ENCODE measurements at places on chromosomes 3 and 15.

DNA sequence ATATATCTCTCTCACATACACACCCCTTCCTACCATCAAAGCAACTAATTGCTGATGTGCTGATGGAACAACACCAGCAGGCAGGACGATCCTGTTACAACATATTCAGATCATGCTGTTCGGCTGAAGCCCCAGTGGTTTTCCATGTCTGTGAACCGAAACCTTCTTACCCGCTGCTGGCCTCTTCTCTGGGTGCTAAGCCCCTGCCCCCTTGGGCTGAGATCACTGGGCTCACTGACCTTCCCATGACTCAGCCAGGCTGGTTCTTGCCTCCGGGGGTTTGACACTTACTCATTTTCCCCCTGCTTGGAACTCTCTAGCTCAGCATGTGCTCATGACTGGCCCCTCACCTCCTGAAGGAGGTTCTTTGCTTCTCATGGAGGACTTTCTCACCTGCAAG lies 122.0 kb upstream of the RGMA start:
- DNase-seq = no peak

- DNase-seq = no peak
Observed at GRCh38 chr3:97687734-97688133, 76.8 kb upstream of the ARL6 start.

DNA sequence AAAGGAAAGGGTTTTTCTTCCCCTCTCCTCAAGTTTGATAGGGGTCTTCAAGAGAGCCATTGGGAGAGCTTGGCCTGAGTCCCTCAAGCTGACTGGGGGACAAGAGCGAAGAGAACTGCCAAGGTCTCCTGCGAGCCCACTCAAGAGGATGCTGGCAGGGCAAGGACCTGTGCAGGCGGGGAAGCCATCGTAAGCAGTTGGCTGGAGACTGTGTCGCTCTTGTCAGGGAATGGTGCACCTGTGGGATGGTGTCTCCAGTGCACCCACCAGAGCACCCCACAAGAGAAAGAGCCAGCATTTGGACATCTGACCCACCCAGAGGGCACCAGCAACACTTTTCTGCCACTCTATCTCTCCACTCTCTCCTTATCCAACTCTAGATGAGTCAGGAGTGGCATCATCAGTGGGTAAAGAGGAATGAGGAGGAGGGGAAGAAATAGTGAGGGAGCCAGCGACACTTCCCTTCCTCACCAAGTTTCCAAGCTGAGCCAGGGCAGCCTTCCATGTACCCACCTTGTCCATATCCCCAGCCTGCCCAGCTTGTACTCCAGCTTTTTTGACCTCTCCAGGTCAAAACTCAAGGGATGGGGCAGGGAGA lies 13.6 kb upstream of the XIRP1 start:
- DNase-seq = no peak

DNA sequence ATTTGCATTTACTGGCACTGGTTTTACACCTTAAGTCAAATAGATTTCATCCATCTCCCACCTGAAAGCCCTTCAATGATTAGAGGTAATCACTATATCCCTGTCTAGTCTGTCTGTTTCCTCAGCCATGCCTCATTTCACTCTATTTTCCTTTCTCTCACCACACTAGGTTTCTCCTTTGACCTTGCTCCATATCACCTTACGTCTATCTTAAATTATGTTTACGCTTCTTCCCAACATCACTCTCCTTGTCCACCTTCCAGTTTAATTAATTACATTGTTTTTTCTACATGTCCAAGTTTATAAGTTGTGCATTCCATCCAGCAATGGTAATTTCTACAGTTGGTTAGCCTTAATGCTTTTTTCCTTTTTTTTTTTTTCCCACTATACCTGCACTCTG lies 396.7 kb upstream of the PDZRN3 start:
- DNase-seq = no peak

GRCh38 chr3:59106085-59106648 lies 56.3 kb upstream of the CFAP20DC start:
- DNase-seq = no peak

DNA sequence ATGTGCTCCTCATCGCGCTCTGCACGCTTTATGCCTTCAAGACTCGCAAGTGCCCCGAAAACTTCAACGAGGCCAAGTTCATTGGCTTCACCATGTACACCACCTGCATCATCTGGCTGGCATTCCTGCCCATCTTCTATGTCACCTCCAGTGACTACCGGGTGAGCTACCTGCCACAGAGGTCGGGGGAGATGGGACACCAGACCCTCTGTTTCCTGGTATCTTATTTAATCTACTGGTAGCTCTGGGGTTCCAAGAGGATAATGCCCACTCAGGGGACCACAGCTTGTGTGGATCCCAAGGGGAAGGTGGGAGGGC lies 9.1 kb downstream of the GRM2 start:
- no peak for DNase-seq

GRCh38 chr3:196987022-196987421 lies 18.4 kb upstream of the PIGZ start:
- DNase-seq = no peak

DNA sequence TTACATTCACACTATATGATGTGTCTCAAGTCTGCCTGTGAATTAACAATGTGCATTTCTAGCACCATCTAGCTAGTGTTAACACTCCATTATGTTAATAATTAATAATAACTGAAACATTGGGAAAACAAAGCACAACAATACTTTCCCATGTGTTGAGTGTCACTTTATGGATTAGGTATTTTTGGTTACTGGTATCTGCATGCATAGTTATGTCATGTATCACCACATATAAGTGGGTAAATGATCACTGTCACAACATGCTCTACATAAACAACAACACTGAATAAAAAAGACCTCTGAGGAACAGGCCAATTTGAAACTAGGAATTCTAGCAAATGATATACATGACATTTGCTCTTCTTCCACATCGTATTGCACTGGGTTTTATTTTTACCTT lies 74.7 kb downstream of the MLH1 start:
- no peak for DNase-seq

- DNase-seq = no peak
Observed at GRCh38 chr3:158683230-158683962, 10.9 kb upstream of the LXN start.

DNA sequence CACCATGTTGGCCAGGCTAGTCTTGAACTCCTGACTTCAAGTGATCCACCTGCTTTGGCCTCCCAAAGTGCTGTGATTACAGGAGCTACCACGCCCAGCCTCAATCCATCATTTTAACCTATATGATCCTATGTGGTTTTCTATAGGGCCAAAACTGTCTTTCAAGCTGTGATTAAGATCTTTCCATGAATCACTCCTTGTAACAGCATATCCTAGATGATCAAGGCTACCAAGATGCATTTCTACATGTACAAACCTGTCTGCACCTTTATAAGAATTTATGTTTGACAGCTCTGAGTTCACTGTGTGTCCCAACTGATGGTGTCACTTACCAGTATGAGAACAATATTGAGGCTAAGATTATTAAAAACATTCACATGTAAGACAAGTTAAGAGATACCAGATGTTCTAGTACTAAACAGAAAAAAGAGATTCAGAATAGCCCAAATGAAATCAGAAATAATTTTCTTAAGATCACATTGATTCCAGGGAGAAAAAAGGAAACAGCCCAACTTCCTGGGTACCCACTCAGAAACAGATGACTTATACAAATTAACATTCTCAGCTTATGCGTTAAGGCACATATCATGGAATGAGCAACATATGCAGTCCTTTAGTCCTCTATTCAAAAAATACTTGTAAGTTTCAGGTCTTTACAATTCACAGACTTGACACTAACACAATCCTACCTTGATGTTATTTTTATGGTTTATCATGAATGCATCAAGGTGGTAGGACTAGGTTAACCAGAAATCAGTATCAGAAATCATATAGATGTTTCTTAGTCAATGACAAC lies 24.8 kb upstream of the PPIB start:
- no peak for DNase-seq

- no peak for DNase-seq
Observed at GRCh38 chr3:112587336-112587735, 25.5 kb downstream of the SLC35A5 start.

GRCh38 chr15:44735482-44736180 lies 697 bp upstream of the TRIM69 start:
- DNase-seq = peak; percentile 57
